NCI-H446 (cell line): ENCODE measurements at places on chromosomes 6 and 20.

DNA sequence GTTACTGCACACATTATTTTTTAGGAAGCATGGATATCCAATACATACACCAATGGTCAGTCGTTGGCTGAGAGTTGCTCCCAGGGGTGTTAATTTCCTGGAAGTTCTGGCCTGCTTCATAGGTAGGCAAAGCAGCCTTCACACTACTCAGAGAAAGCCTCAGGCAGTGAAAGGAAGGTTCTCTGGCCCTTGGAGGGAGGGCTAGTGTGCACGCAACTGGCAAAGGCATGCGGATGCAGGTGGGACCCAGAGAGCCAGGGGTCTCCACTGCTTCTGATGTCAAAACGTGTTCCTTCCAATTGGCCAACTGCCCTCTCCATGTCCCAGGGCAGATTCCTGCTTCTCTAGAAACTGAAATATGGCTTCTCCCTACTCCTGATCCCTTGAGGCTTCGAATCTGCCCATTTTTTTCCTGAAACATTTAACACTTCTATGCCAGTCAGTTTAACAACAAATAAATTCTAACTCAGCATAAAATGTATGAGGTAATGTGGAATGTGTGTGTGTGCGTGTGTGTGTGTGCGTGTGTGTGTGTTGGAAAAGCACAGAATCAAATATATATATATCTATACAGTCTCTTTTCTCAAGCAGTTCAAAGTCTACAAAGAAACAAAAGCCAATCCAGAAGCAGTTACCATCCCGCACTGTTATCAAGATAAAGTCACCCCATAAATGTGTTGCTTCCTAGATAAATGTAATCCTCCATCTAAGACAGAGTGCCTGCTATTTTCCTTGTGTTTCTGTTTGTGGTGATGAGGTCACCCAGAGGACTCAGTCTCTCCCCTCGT is 94.0 kb upstream of the HIVEP1 start:
- no peak for DNase-seq

DNA sequence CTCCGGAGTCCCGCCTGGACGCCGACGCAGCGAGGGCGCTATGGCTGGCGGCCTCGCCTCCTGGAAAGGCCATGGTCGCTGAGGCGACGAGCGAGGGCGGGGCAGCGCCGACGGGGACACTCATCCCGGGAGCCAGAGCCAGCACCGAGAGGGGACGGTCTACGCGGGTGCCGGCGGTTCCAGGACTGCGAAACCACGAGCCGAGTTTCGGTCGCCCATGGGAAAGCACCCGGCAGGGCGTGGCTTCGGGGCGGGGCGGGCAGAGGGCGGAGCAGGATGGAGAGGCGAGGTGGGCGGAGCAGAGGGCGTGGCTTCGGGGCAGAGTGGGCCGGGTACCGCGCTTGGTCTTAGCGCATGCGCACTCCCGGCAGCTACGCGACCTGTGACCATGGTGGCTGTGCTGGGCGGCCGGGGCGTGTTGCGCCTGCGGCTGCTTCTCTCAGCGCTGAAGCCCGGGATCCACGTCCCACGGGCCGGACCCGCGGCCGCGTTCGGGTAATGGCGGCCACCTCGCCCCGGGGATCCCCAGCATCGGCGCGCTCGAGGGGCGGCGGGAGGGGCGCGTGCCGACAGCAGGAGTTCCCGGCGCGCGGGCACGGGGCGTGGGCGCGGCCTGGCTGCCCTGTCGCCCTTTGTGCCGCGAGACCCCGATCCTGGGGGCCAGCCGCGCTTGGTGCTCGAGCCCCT is at the start of gene BPHL:
Gene BPHL, plus strand, starts transcription at position 359 of the 687 bp plus-strand sequence. Its CDS starts 30 bp downstream, at position 389.
- peak; percentile 94 for DNase-seq

DNA sequence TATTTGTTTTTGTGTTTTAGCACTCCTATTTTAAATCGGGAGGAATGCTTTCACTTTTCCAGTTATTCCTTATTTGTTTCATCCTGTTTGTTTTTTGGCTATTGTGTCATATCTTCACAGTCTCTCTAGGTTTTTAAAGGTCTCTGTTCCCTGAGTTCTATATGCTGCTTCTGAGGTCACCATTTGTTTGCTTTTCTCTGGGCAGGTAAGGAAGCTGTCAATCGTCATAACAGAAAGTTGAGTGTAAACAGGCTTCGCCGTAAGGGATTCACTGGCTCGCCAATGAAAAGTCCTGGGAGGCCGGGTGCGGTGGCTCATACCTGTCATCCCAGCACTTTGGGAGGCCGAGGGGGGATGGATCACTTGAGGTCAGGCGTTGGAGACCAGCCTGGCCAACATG is 48.7 kb upstream of the RPS6KA2 start:
- DNase-seq: no peak

- no peak for DNase-seq
These were observed 355.6 kb downstream of the TAF4 start for GRCh38 chr20:61710108-61710507.

GRCh38 chr6:161557333-161558107 is 283.7 kb upstream of the AGPAT4 start:
- DNase-seq: no peak

GRCh38 chr6:108157234-108157980 is 8.4 kb upstream of the NR2E1 start:
- no peak for DNase-seq

DNA sequence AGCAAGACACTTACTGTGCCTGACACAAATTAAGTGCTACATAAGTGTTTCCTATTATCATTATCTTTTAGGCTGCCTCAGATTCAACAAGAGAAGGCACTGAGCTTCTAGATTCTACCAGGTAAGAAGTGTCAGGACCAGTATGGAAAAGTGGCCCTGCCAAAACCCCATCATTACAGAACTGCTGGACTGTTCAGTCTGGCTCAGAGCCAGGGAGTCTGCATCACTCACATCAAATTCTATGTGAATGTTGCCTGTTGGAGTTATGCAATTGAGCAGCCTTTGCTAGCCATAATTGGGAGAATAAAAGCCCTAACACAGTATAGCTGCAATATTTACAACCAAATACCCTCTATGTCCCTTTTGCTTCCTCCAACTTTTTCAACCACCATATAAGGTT is 70.9 kb downstream of the ATG5 start:
- peak; percentile 2 for DNase-seq

- DNase-seq: no peak
These were observed 3.1 kb upstream of the ULBP2 start for GRCh38 chr6:149938571-149939355.

GRCh38 chr6:16183187-16183664 is 54.3 kb downstream of the MYLIP start:
- no peak for DNase-seq

GRCh38 chr6:33679761-33680160 is 31.7 kb downstream of the UQCC2 start:
- DNase-seq: no peak

- DNase-seq: no peak
These were observed 8.4 kb upstream of the ZSWIM1 start for GRCh38 chr20:45872626-45873025.

DNA sequence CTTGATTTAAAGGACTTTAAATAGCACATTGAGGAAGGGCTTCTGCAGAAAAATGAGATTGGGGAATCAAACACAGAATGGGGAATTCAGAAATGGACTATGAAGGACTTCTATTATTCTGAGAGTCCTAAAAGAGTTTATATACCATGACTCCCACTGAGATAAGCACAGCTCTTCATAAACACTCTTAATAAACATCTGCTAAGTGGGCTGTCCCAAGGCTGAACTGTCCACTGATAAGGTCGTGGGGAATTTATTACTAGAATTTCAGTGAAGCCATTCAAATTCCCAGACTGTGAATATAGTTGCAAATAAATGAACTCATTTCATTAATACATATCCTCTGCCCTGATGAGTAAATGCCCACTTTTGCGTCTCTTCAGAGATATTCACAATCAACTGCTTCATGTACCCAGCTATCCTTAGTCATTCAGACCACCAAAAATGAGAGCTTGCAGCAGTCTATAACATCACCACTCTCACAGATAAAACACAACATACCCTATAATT is 468.2 kb upstream of the RUNX2 start:
- no peak for DNase-seq

DNA sequence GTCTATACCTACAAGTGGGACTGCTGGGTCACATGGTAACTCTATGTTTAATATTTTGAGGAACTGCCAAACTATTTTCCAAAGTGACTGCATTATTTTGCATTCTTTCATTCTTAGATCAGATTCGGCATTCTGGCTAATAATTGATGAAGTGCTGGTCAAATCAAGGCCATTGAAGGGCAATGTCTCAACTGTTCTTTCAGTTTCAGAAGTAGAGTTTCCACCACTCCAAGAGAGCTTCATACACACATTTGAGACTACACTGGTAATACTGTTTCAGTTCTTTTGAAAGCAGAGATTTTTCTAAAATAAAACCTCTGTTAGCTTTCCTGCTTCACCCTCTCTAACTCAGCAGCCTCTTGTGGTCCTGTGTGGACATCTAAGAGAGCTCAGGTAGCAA is 154.5 kb downstream of the CFAP61 start:
- no peak for DNase-seq

DNA sequence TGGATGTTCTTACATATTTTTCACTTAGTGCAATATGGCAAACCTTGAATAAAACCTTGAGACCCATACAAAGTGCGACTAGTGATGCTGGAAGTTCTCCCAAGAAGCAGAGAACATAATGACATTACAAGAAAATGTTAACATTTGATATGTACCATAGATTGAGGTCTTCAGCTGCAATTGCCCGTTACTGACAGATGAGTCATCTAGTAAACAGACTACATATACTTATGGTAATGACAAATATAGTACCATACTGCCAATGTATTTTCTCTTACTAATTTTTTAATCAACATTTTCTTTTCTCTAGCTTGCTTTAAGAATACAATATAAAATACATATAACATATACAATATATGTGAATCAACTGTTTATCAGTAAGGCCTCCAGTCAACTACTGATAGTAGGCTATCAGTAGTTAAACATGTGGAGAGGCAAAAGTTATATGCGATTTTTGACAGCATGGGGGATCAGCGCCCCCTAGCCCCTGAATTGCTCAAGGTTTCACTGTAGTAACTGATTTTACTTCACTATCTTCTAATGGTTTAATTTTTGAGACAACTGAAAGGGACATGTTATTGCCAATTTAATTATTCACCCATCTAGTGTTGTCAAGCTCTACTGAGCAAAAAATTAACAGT is 166.7 kb upstream of the ADGRB3 start:
- DNase-seq: no peak

- no peak for DNase-seq
These were observed 32.6 kb downstream of the KCNK5 start for GRCh38 chr6:39196673-39197091.

- DNase-seq: no peak
These were observed 12.8 kb upstream of the FANCE start for GRCh38 chr6:35439308-35439707.

DNA sequence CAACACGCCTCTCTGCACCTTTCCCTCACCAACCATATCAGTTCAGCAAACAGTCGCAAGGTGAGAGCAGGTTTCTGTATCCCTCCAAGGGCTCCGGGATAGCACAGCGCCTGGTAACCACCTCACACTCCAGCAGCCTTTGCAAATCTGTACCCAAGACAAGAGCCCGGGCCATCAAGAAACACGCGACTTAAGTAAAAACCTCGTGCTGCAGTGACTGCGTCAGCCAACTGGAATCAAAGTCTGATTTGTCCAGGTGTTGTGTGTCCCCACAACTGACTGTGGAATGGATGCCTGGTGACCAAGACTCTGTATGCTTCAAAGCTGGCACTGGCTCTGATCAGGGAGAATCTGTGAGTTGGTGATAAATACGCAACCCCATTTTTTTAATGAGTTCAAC is 74.1 kb downstream of the NINL start:
- DNase-seq: no peak

GRCh38 chr6:44672841-44673240 is 285.3 kb downstream of the CDC5L start:
- no peak for DNase-seq

GRCh38 chr20:60974441-60974945 is 277.6 kb upstream of the CDH4 start:
- DNase-seq: no peak

DNA sequence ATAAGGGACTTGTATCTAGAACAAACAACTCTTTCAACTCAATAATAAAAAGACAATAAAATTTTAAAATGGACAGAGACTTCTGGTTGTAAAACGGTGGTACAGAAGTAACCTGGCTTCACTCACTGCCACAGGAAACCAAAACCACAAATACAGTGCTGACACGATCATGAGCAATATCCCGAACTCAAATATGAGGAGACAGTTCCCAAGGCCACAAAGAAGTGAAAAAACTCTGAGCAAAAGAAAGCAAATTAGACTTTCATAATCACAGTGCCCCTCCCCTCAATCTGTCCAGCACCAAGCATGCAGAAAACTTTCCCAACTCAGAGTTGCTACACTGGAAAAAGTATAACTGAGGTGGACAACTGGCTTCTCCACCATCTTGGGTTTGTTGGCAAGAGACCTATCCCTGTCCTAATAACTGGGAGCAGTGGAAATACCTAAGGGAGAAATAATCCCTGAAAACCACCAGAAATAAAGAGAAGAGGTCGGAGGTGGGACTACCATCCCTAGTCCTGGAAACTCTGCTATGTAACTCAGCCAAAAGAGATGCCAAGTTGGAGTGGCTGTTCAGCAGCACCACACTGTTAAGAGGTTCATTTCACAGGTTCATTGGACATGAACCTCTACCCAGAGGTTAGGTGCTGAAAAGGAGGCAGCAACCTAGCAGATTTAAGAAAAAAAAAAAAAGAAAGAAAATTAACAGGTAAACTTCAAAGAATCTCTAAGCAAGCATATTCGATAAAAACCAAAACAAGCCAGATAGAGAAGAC is 55.5 kb downstream of the REV3L start:
- no peak for DNase-seq

DNA sequence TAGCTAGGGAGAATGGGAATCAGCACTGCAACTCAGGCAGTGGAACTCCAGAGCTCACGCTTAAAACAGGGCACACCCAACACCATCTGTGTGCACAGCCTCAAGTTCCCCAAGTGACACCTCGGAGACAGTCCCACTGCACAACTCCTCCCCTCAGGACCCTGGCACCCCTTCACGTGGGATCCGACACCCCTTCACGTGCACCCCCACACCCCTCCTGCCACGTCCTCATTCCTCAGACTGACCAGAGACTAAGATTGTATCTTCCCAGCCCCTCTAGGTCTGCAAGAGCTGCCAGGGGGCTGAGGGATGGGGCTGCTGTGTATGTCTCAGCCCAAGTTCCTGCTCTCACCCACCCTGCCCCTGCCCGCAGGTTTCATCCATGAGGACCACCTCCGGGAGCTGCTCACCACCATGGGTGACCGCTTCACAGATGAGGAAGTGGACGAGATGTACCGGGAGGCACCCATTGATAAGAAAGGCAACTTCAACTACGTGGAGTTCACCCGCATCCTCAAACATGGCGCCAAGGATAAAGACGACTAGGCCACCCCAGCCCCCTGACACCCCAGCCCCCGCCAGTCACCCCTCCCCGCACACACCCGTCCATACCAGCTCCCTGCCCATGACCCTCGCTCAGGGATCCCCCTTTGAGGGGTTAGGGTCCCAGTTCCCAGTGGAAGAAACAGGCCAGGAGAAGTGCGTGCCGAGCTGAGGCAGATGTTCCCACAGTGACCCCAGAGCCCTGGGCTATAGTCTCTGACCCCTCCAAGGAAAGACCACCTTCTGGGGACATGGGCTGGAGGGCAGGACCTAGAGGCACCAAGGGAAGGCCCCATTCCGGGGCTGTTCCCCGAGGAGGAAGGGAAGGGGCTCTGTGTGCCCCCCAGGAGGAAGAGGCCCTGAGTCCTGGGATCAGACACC is 7.6 kb downstream of the MYL9 start:
- DNase-seq: no peak

GRCh38 chr6:101486726-101487125 is 93.2 kb downstream of the GRIK2 start:
- DNase-seq: no peak

GRCh38 chr6:102619585-102619984 is 1226.1 kb downstream of the GRIK2 start:
- DNase-seq: no peak

- DNase-seq: no peak
These were observed 128.7 kb upstream of the ECI2 start for GRCh38 chr6:4264081-4264480.
